ENCODE measurements at places on chromosomes 6 and 20.

GRCh38 chr20:14723614-14724013, 386.2 kb upstream of the FLRT3 start:
- DNase-seq: no peak

- no peak for DNase-seq
Observed at GRCh38 chr20:10521068-10521831, 86.1 kb downstream of the SLX4IP start.

GRCh38 chr6:99241905-99242534, 107.5 kb downstream of the FAXC start:
- no peak for DNase-seq

DNA sequence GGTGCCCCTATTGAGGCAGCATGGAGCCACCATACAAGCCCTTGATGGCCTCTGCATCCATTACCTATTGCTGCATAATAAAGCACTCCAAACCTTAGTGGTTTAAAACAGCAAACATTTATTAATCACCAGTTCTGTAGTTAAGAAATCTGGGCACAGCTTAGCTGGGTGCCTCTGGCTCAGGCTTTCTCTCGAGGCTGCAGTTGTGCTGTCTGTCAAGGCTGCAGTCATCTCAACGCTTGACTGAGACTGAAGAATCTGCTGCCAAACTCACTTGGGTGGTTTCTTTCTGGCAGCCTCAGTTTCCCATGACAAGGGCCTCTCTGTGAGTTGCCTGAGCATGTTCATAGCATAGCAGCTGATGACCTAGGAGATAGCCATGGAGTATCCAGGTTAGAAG, 207.4 kb upstream of the LRFN2 start:
- DNase-seq: no peak

- no peak for DNase-seq
Observed at GRCh38 chr6:89242574-89243330, 25.6 kb upstream of the GABRR1 start.

Data from activated effector memory CD4-positive, alpha-beta T cell treated with anti-CD3 and anti-CD28 coated beads, Interleukin-2, amount 50 U/mL, for 16 hours (primary cell).